Tibial nerve (tissue), 4 donors: ENCODE measurements at places on chromosomes 6 and 20. TPM values are rescaled to one million over a fixed set of nuclear protein-coding genes. Genes with fewer than 3 reads are reported as not detected.

DNA sequence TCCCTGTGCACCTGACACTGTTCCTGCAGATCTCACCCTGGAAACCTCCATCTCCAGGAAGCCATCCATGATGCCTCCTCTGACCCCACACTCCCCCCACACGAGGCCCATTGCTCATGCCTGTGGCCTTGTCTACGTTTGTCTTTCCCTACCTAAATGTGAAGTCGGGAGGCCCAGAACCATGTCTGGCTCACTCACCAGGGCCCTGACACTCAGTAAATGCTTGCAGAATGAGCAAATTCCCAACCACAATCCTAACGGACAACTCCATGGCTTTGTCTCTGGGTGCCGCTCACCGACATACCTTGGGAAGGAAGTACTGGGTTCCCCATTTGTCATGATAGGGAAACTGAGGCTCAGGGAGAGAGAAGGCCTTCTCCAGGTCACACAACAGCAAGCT lies 7.3 kb downstream of the PEDS1 start:
- H3K4me1 ChIP-seq = peaks cover 78% of the 10 kb centered on the region
- H3K27me3 ChIP-seq = no peaks in the 10 kb centered on the region
- H3K27ac ChIP-seq = peak overlapping the region; percentile 66
- no peak for DNase-seq

DNA sequence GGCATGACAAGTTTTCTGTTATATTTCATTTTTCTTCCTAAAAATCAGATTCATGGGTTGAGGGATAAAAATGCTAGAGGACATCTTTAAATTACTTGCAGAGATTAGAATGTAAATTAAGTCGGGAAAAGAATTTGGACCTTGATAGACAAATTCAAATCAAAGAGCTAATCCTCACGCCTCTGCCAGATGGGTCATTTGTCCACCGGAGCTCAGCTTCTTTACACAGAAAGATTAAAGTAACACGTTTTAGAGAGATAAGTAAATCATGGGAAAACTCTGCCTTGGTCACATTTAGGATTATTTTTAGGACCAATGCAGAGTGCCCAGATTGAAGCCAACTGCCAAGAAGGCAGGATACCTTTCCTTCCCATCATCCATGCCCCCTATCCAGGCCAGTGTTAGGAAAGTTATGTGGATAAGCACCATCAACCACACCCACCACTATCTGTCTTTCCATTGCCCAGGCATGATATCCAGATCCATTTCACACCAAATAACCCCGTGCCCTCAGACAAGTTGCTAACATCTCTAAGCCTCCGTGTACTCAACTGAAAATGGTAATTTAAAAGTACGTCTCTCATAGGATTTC lies 397.4 kb upstream of the PLCB4 start:
- H3K27me3 ChIP-seq = no peaks in the 10 kb centered on the region
- H3K36me3 ChIP-seq = no peaks in the 10 kb centered on the region
- DNase-seq = no peak
- no peaks in the 10 kb centered on the region for H3K4me1 ChIP-seq
- no peak overlapping the region for H3K27ac ChIP-seq

- no peak overlapping the region for H3K4me3 ChIP-seq
- H3K4me1 ChIP-seq = no peaks in the 10 kb centered on the region
Observed at GRCh38 chr6:122695188-122695587, 84.3 kb upstream of the FABP7 start.

Gene HTR1B
- 0.44 TPM for total RNA-seq

Gene ACTL10
- 1.1 TPM for total RNA-seq

DNA sequence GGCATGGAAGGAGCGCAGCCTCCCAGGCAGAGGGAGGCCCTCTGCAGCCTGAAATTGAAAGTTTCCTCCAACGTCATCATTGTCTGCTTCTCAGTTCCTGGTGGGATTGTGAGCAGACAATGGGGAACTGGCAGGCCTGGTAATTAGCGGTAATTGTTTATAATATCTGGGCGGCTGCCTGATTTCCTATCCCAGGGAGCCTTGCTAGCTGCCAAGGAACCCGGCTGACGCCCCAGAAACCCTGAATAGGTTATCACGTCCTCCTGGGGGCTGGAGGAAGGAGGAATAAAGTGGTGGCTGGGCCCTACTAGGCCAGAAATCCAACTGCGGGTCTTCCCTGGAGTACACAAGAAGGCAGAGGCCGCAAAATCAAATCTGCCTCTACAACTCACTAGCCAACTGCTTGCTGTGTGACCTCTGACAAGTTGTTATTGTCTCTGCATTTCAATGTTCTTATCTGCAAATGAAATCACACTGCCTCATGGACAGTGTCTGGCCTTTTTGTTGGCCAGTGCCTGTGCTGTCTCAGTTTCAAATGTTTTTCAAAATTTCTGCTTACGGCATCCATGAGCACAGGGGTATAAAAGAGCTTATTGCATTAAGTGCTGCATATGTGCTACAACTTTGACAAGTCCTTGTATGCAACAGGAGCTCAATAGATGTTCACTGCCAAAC lies 16.9 kb downstream of the KCNK15 start:
- H3K27ac ChIP-seq = no peak overlapping the region
- H3K36me3 ChIP-seq = no peaks in the 10 kb centered on the region
- H3K4me3 ChIP-seq = no peak overlapping the region
- no peak for DNase-seq

Gene TNXB
- 547 TPM for total RNA-seq

GRCh38 chr6:44298055-44298803 lies 14.9 kb downstream of the AARS2 start:
- peaks cover 38% of the 10 kb centered on the region for H3K36me3 ChIP-seq
- no peak overlapping the region for H3K27ac ChIP-seq
- no peak for DNase-seq
- no peak overlapping the region for H3K4me3 ChIP-seq
- H3K27me3 ChIP-seq = peaks cover 2% of the 10 kb centered on the region

DNA sequence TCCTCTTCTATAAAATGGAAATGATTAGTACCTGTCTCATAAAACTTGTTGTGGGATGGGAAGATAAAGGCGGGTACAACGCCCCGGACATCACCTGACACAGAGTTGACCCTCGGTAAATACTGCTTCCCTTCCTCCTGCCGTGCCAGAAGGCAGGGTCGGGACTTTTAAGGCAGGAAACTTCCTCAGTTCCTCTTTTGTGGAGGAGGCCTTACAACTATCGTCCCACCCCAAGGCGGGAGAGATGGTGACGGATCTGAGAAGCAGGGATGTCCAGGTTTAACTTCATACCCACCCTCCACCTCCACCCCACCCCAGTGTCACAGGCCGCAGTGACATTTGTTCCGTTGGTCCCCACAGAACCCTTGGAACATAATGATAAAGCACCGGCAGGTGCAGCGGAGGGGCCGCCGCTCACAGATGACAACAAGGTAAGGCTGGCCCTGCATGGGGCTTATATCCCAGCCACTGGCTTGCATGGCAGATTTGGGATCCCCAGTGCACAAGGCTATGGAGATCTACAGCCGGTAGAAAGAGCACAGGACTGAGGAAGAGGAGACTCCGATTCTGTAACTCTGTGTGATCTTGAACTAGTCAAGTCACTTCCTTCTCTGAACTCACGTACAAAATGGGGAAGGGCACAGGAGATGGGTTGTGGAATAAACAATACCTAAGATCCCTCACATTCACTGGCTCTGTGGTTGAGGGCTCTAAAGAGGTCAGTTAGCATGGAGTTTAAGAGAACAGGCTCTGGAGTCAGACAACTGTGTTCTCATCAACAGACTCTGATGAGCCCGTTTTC lies 764 bp downstream of the DNTTIP1 start:
- H3K36me3 ChIP-seq = peaks cover 37% of the 10 kb centered on the region
- H3K4me3 ChIP-seq = peak overlapping the region; percentile 96
- DNase-seq = no peak
- H3K27ac ChIP-seq = peak overlapping the region; percentile 87
- no peaks in the 10 kb centered on the region for H3K27me3 ChIP-seq

DNA sequence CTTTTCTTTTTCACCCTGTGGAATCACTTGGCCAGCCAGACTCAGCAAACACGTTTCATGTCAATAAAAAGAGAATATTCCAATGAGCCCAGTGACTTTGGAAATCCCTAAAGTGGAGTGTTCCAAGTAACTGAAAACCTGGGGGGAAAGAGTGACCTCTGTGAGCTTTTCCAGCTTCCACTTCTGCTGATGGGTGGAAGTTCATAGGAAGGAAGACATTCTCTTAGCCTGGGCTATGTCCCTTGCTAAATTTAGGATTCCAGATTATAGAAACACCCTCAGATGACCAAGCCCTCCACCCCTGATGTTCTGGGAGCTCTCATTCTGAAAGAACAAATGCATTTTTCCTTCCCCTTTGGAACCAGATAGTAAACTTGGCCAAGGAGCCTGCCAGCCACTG lies 44.8 kb upstream of the EDN1 start:
- H3K36me3 ChIP-seq = no peaks in the 10 kb centered on the region
- no peak overlapping the region for H3K27ac ChIP-seq
- H3K4me3 ChIP-seq = no peak overlapping the region
- no peak for DNase-seq
- no peaks in the 10 kb centered on the region for H3K4me1 ChIP-seq

DNA sequence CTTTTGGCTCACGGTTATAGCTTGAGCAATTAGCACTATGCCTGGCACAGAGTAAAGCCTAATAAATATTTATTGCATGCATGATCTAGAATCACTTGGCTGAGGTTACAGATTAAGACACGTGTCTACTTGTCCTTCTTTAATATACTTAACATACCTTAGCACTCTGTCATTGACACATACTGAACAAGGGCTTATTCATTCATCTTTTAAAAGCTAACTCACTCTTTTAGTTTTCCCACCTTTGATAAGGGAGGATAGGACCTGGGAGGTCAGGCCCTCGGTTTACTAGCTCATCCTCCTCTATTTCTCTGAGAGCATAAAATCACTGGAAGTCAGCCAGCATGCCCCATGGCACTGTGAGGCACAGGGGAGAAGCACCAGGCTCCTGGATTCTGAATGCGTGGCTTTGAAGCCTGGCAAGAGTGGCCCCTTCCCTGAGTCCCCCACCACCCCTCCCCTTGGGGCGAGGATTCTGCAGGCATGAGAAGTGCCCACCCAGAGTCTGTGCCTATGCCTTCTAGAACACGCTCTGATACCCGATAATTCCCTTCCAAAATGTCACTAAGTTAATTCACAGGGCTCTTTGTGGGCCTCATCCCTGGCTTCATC lies 11.2 kb downstream of the ZCCHC3 start:
- H3K4me1 ChIP-seq = peaks cover 6% of the 10 kb centered on the region
- no peaks in the 10 kb centered on the region for H3K27me3 ChIP-seq
- no peak overlapping the region for H3K4me3 ChIP-seq
- no peaks in the 10 kb centered on the region for H3K36me3 ChIP-seq
- DNase-seq = no peak
- H3K27ac ChIP-seq = no peak overlapping the region

Gene PACRG
- 10.4 TPM for total RNA-seq

DNA sequence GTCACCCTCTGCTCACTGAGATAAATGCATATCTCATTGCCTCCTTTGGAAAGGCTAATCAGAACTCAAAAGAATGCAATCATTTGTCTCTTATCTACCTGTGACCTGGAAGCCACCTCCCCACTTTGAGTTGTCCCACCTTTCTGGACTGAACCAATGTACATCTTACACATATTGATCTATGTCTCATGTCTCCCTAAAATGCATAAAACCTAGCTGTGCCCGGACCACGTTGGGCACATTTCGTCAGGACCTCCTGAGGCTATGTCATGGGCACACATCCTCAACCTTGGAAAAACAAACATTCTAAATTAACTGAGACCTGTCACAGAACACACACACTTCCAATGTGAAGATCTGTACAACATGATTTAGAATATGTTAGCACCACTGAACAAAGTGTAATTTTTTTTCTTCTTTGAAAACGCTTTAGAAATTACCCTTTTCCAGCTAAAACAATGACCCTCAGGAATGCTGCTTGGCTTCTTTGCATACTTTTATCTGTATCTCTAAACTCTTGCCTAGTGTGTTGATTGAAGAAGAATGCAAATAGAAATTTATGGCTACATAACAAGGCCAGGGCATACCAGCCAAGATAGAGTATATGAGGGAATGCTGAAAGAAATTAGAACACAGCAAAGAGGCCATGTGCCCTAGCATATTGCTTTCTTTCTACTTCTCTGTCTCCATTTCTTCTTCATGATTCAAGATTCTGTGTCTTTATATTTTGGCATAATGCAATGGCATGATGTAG lies 84.6 kb upstream of the DST start:
- peaks cover 25% of the 10 kb centered on the region for H3K4me1 ChIP-seq
- no peak overlapping the region for H3K27ac ChIP-seq

Gene BLTP3A
- total RNA-seq = 15.9 TPM

DNA sequence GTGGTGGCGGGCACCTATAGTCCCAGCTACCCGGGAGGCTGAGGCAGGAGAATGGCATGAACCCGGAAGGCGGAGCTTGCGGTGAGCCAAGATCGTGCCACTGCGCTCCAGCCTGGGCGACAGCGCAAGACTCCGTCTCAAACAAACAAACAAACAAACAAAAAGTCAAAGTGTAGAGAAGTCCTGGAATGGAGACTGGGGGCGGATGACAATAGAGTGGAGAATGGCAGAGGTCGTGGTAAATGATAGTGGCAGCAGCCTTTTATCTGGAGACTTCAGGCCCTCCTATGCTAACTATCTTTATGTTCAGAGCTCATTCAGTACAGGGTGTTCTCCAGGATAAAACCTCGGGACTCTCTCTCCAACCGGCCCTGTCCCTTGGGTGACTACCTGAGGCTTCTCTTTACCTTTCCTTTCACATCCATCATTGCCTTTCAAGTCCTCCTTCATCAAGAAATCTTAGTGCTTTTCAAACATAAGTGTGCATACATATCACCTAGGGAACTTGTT lies 1.4 kb upstream of the FKBPL start:
- no peaks in the 10 kb centered on the region for H3K4me1 ChIP-seq
- H3K27ac ChIP-seq = no peak overlapping the region
- no peaks in the 10 kb centered on the region for H3K27me3 ChIP-seq
- peaks cover 2% of the 10 kb centered on the region for H3K36me3 ChIP-seq

GRCh38 chr6:77466055-77466450 lies 2.8 kb upstream of the HTR1B start:
- H3K36me3 ChIP-seq = no peaks in the 10 kb centered on the region
- H3K27ac ChIP-seq = no peak overlapping the region
- H3K27me3 ChIP-seq = peaks cover 45% of the 10 kb centered on the region
- peak overlapping the region; percentile 37 for H3K4me3 ChIP-seq

DNA sequence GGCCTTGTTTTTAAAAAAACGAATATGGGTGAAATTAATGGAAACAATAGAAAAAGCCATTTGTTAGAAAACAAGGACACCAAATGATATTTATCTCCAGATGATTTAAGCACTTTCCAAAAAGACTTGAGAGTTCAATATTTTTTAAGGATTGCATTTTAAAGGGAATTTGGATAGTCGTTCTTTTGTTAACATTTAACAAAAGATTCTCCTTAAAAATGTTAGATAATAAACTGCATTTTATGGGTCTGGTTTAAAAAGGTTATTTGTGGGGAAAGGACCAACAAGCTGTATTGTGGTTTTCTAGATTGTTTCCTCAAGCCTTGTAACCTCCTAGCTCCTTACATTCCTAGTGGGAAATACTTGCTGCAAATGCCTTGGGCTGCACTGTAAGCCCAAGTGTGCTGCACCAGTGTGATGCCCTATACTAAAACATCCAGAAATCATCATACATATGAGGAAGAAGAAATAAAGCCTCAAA lies 1.5 kb upstream of the PHIP start:
- no peak overlapping the region for H3K4me3 ChIP-seq
- H3K27me3 ChIP-seq = no peaks in the 10 kb centered on the region
- no peaks in the 10 kb centered on the region for H3K36me3 ChIP-seq
